Hematopoietic multipotent progenitor cell treated with erythropoietin and hydrocortisone succinate and interleukin-3 and kit ligand, for 15 days (in vitro differentiated cells): ENCODE measurements at places on chromosomes 1 and 21.

DNA sequence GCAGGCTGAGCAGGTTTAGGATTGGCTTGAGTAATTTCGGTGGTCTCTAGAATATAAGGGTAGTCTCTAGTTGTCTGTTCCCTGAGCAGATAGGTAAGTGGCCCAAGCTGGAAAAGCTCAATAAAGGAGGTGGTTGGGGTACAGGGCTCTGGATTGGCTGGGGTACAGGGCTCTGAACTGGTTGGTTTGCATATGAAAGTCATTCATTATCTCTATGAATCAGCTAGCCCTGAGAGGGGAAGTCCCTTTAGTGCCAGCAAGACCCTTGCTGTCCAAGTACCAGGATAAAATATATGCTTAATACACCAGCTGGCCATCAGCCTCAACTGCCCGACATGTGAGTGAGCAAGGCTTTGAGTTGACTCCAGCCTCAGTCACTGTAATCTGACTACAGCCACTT lies 93.0 kb downstream of the ZBTB18 start:
- no peak for DNase-seq

- DNase-seq, result no peak
These were observed 847 bp upstream of the RORC start for GRCh38 chr1:151832318-151832980.

DNA sequence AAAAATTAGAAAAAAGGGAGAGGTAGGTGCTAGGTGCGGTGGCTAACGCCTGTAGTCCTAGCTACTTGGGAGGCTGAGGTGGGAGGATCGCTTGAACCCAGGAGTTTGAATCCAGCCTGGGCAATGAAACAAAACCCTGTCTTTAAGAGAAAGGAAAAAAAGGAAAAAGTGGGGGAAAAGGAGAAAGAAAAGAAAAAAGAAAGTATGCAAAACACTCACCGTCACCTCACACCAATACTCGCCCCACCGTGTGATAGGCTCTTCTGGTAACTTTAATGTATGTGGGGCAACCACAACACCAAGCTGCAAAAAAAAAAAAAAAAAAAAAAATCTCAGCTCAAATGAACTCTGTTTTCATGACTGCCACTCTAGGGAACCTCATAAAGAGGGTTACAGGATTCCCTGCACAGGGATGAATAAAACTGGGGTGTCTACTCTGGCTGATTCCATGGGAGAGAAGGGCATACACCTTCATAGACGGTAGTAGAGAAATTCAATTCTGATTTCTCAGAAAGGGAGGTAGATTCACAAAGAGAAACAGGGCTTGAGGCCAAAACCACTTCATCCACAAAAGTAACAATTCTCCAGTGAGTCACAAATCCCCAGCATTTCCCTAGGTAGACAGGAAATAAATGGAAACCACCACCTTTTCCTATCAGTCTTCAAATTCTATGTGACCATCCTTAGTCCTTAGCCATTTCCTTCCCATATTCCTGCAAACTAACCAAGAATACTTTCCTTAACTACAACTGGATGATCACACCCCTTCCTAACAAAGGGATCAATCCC lies 2.5 kb downstream of the MRPL9 start:
- DNase-seq, result no peak

- DNase-seq, result no peak
These were observed 204.2 kb downstream of the HMCN1 start for GRCh38 chr1:185938396-185938795.

DNA sequence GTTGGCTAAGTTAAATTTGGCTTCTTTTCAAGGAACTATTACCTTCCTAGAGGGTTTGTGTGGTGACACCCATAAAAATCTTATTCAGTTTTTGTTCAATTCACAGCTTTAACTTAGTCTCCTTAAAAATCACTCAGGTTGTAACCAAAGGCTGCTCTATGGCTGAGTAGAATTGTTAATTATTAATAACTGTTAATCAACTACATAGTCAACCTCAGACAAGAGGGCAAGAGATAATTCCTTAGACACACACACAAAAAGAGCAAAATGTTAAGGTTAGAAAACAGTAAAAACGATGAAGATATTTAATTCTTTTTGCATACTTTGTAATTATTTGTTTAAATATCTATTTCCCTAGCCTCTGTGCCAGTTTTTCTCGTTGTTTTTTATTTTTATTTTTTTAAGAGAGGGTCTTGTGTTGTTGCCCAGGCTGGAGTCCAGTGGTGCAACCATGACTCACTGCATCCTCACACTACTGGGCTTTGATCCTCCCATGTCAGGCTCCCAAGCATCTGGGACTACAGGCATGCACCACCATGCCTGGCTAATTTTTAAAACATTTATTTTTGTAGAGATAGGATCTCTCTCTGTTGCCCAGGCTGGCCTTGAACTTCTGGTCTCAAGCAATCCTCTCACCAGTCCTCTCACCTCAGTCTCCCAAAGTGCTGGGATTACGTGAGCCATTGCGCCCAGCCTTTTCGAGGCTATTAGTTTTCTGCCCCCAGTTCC lies 215.2 kb downstream of the DISC1 start:
- no peak for DNase-seq

DNA sequence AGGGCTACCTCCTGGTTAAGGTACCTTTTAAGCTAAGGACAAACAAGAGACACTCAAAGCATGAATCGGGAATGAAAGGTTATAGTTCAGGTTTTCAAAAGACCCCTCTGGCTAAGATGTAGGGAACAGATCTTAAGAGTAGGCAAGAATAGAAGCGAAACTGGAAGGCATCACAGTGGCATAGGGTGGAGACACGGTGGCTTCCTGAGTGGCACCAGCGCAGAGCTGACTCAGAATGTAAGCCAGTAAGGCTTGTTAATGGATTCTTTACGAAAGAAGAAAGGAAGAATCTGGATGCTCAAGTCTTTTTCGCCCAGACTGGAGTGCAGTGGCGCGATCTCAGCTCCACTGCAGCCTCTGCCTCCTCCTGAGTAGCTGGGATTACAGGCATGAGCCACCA lies 21.2 kb downstream of the PADI6 start:
- DNase-seq, result no peak

DNA sequence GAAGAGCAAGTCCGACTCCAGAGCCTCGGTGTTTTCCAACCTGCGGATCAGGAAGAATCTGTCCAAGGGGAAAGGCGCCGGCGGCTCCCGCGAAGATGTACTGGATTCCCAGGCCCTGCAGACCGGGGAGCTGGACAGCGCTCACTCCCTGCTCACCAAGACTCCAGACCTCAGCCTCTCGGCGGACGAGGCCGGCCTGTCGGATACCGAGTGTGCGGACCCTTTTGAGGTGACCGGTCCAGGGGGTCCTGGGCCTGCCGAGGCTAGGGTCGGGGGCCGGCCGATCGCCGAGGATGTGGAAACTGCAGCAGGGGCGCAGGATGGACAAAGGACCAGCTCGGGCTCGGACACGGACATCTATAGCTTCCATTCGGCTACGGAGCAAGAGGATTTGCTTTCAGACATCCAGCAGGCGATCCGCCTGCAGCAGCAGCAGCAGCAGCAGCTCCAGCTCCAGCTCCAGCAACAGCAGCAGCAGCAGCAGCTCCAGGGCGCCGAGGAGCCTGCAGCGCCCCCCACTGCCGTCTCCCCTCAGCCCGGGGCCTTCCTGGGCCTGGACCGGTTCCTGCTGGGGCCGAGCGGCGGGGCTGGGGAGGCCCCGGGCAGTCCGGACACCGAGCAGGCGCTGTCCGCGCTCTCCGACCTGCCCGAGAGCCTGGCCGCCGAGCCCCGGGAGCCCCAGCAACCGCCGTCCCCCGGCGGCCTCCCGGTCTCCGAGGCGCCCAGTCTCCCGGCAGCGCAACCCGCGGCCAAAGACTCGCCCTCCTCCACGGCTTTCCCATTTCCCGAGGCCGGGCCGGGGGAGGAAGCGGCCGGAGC lies 827 bp downstream of the FMN2 start:
- no peak for DNase-seq
